Inflammatory macrophage treated with lipopolysaccharide for 1 hour (primary cell): ENCODE measurements at places on chromosomes 13 and 19.

DNA sequence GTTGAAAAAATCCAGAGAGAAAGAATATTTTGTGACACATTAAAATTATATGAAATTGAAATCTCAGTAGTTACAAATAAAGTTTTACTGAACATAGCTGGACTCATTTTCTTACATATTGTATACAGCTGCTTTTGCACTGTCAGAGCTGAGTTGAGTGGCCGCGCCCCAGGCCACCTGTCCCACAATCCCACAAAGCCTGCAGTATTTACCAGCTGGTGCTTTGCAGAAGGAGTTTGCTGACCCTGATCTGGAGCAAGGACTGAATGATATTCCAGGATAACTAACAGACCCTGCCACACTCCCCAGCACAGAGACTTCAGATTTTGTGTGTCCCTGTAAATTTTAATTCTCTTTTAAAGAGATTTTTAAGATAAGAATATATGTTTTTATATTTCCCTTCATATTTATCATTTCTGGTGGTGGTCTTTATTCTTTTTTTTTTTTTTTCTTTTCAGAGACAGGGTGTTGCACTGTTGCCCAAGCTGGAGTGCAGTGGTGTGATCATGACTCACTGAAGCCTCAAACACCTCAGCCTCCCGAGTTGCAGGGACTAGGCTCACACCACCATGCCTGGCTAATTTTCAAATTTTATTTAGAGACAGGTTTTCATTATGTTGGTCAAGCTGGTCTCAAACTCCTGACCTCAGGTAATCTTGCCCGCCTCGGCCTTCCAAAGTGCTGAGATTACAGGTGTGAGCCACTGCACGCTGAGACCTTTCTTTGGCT lies 48.5 kb downstream of the TDRD12 start:
- DNase-seq: no peak

- no peak for DNase-seq
Observed at GRCh38 chr13:97933776-97934175, 19.7 kb upstream of the IPO5 start.

DNA sequence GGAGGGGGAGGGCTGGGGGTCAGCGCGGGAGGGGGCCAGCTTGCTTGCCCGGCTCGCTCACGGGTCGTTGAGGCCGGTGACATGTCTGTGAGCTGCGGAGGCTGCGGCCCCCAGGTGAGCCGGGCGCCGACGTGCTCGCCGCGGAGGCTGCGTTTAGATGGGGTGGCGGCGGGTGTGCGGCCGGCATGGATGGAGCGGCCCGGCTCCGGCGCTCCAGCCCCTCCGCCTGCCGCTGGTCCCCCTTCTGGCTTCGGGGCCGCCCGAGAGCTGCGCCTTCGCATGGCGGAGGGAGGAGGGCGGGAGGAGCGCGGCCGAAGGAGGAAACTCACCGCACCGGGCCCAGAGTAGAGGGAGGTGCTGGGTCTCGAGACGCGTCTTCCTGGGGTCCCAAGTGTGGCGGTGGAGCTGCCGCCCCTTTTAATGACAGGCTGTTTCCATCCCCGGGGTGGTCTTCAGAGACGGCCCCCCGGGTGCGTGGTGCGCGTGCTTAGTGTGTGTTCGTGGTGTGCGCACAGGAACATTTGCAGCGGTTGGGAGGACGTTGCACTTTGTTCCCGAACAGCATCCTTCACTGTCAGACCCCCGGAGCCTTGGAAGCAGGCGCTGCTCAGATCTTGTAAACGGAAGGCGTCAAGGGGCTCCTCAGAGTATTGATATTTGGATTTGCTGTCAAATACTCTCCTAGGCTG lies at the start of gene AKAP11:
AKAP11 (plus strand) TSS at position 38 of the 689 bp plus-strand sequence. CDS start 14,197 bp downstream, outside the sequence.
- DNase-seq: peak; percentile 34

- no peak for DNase-seq
Observed at GRCh38 chr19:6056282-6056741, 54.0 kb downstream of the RFX2 start.

- DNase-seq: no peak
Observed at GRCh38 chr19:29831041-29831548, 19.3 kb downstream of the CCNE1 start.

GRCh38 chr19:43596842-43597461 lies 557 bp downstream of the ZNF576 start:
- DNase-seq: no peak

- DNase-seq: no peak
Observed at GRCh38 chr13:72864142-72865011, 82.4 kb downstream of the PIBF1 start.

DNA sequence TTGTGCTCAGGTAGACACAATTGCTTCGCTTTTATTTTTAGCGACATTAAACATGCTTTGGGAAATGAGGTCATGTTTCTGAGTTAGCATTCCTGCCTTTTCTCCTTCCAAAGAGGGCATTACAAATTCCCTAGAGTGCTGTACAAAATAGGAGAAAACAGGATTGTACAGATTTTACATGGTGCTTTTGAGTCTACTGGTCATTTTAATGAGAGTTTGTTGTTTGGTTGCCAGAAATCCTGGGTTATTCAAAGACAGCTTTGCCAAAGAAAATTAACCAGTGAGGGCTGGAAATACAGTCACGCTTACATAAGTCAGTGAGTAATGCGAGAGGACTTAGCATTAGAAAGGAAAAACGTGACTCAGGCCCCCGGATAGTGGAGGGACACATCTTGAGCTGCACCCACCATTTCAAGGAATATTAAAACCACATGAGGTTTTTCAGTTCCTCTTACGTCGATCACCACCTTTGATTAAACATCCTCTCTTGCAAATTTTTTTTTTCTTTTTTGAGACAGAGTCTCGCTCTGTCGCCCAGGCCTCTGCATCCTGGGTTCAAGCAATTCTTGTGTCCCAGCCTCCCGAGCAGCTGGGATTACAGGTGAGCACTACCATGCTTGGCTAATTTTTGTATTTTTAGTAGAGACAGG lies 55.4 kb downstream of the SACS start:
- peak; percentile 60 for DNase-seq

DNA sequence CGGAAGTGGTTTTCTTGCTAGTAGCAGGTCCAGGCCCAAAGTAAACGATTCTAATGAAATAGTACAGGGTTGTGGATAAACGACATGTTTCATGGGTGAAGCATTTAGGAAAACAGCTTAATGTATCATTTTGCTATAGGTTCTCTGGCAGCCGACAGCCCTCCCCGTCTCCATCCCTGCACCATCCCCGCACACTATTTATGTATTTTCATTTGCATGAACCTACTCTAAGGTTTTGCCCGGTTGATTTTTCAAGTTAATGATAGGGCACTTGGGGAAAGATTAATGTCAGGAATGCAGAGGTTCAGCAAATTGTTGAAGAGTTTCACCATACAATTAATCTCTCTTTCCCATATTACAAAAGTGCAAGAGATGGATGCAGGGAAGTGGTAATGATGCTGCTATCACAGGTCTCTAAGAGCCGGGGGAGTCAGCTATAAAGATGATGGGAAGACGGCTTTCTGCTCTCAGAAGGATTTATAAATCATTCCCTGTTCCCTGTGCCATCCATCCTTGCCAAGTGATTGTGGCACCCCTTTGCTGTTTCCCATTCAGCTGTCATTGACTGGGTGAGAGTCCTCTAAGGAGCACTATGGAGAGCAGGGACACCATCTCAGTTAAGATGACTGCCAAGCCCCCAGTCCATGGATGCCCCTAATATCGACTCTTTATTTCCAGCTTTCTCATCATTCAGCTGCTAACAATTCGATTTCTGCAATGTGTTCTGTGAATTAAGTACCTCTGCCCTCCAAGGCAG lies 186.3 kb downstream of the IRS2 start:
- DNase-seq: no peak

DNA sequence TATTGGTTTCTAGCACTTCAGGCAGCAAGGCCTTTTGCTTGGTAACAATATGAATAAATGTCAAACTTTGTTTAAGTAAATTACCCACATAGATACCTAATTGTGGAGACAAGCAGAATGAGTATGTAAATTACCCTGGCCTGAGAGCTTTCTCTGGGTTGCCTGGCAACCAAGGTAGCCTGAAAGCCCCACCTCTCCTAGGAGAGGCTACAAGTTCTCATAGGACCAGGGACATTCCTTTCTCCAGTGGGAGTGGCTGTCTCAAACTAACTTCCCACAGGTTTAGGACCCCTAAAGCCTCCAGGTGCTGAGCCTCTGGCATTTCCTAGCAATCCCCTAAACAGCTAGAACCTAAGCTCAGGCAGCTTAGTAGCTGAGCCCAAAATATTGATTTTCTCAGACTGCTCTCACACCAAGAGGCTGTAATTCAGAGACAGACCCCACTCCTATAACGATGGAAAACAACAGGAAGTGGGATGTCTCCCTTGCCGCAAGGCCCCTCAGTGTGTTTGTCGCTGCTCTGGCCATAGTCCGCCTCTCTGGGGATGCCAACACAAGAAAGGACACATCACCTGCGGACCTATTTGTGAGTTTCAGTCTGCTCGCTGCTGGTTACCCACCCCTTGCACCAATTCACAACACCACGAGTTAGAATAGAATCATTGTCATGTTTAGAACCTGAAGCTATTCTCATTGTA lies 207.3 kb downstream of the DLEU7 start:
- DNase-seq: no peak

DNA sequence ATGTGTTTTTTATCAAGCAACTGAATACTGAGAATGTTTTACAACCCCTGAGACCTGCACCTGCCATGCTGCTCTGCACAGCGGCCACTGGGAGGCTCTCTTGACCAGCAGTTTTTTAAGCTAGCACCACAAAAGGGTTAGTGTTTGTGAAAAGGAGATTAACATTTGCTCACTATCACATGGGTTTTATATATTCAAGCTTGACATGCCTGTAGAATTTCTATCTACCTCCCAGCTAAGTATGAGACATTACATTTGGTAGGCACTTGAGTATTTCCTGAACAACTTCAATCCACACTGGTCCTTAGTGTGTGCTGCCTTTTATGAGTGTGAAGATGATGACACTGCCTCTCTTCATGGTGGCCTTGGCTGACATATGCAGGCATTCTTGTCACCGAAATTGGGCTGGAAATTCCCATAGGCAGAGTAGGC lies 1238.9 kb downstream of the UQCRFS1 start:
- DNase-seq: no peak

DNA sequence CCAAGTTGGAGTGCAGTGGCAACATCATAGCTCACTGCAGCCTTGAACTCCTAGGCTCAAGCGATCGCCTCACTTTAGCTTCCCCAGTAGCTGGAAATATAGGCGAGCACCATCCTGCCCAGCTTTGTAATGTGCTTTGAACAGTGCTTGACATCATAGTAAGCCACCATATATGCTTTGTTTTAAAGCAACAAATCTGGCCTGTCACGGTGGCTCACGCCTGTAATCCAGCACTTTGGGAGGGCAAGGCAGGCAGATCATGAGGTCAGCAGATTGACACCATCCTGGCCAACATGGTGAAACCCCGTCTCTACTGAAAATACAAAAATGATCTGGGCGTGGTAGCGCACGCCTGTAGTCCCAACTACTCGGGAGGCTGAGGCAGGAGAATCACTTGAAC lies 1.8 kb upstream of the SLC7A1 start:
- no peak for DNase-seq

GRCh38 chr13:75986818-75987217 lies 350.7 kb downstream of the LMO7 start:
- DNase-seq: no peak

GRCh38 chr13:90868321-90868920 lies 479.1 kb upstream of the MIR17HG start:
- DNase-seq: peak; percentile 9

- no peak for DNase-seq
Observed at GRCh38 chr13:20405691-20406090, 120.0 kb downstream of the CRYL1 start.

GRCh38 chr13:24112791-24113190 lies 47.7 kb upstream of the SPATA13 start:
- DNase-seq: no peak

DNA sequence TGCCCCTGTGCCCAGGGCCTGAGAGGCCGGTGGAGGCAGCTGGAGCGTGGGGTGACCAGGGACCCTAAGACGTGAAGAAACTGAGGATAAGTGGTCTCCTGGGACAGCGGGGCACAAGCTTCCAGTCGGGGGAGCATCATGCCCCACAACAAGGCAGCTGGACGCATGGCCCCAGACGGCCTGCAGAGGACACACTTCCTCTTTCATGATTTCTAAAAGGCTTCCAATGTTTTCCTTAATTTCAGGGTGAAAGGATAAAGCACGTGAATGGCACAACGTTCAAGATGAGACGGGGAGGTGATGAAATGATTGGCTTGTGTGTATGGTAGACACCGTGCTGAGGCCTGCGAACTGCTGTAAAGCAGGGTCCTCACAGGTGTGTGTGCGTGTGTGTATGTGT lies 20.2 kb upstream of the MYDGF start:
- DNase-seq: peak; percentile 62

- no peak for DNase-seq
Observed at GRCh38 chr19:53540091-53540490, 2.1 kb downstream of the ZNF331 start.

GRCh38 chr13:96091164-96092117 lies 1.5 kb downstream of the HS6ST3 start:
- DNase-seq: no peak

- DNase-seq: no peak
Observed at GRCh38 chr13:97278435-97279411, 56.6 kb downstream of the MBNL2 start.

GRCh38 chr19:31214086-31214485 lies 135.2 kb downstream of the TSHZ3 start:
- peak; percentile 88 for DNase-seq

DNA sequence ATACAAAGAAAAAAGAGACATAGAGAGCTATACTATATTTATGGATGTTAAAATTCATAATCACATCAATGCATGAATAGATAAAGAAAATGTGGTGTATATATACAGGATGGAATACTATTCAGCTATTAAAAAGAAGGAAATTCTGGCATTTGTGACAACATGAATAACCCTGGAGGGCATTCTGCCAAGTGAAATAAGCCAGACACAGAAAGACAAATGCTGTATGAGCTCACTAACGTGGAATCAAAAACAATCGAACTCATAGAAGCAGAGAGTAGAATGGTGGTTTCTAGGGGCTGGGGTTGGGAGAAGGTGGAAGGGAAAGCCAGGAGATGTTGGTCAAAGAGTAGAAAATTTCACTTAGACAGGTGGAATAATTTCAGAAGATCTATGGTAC lies 24.0 kb downstream of the UTP14C start:
- no peak for DNase-seq

DNA sequence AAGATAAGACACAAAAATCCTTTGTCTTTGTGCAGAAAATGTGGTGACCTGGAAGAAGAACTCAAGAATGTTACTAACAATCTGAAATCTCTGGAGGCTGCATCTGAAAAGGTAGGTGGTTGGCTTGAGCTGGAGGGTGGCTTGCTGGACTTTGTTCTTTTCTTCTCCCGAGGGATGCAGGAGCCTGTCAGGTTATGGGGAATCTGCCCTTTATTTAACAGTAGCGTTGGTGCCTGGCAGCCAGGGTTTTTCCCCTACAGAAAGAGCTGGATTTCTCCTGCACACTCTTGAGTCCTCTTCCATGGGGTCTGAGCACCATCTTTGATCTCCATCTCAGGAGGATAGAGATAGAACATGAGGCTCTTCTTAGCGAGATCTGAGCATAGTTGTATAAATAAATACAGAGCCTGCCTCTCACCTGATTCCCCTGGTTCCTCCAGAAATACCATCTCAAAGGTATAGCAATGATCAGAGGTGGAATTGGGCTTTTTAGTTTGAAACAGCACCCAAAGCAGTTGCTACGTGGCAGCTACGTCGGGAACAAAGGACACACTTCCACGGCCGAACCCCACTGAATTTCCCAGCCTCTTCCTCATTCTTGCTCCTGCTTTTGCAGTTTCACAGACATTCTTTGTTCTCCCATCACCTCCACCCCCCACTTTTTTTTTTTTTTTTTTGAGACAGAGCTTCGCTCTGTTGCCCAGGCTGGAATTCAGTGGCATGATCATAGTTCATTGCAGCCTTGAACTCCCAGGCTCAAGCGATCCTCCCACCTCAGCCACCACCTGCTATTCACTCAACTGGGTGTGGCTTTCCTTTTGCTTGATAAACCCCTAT lies 12.9 kb downstream of the TPM4 start:
- DNase-seq: no peak
